HS-27A (cell line): ENCODE measurements at places on chromosomes 1 and 21.

- no peak for DNase-seq
Observed at GRCh38 chr1:103162360-103162759, 54.0 kb upstream of the COL11A1 start.

DNA sequence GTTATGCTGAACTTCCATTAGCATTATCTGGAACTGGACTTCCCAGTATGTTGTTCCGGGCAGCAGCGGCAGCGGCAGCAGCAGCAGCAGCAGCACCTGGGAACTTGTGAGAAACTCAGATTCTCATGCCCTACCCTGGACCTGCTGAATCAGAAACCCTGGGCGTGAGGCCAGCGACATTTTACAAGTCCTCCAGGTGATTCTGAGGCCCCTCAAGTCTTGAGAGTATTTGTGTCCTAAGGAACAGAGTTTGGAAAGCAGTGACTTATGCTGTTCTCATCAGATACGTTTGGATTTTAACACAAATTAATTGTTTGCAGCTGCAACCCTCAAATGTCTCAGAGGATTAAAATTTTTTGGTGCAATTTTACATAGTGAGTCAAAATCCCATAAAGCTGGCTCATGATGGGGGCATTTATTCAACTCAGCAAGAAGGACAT lies 157.2 kb upstream of the KAZN start:
- DNase-seq: peak; percentile 84

- DNase-seq: no peak
Observed at GRCh38 chr1:35049116-35049515, 17.4 kb upstream of the ZMYM6 start.

DNA sequence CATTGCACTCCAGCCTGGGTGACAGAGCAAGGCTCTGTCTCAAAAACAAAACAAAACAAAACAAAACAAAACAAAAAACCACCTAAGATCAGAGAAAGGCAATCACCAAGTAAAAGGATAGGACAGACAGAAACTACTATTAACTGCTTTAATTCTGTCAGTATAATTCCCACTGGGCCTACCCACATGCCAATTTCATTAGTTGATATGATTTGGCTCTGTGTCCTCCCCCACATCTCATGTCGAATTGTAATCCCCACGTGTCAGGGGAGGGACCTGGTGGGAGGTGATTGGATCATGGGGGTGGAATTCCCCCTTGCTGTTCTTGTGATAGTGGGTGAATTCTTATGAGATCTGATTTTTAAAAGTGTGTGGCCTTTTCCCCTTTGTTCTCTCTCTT lies 27.2 kb upstream of the CAPZB start:
- no peak for DNase-seq

GRCh38 chr1:3774276-3774945 lies 1.9 kb downstream of the SMIM1 start:
- no peak for DNase-seq

GRCh38 chr1:66207484-66207883 lies 326.5 kb upstream of the SGIP1 start:
- DNase-seq: no peak
